ENCODE measurements at places on chromosomes 4 and X. TPM values are rescaled to one million over a fixed set of nuclear protein-coding genes. Genes with fewer than 3 reads are reported as not detected.

DNA sequence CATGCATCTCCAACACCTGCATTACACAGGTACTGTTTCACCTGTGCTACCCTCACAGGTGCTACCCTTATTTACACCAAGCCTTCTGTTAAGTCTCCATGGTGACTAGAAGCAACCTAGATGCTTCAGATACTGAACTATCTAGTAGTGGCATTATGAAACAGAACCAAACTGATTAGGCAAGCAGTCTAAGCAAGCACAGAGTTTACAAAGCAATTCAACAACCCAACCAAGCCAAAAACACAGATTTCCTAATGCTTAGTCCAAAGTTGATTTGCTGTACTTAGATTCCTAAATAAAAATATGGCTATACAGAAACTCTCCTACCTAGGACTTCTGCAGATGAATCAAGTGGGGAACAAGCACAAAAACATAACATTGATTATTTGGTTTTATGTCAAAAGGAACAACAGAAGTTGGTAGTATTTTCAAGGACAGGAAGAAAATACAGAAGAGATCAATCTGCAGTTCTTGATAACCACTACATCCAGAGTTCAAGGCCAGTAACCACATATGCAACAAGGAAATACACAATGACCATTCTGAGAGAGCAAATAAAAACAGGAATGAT, 3.2 kb downstream of the TAPT1 start:
- H3K27ac ChIP-seq: no peak overlapping the region
- no peaks in the 10 kb centered on the region for H3K4me1 ChIP-seq
- no peaks in the 10 kb centered on the region for H3K36me3 ChIP-seq
- DNase-seq: no peak

DNA sequence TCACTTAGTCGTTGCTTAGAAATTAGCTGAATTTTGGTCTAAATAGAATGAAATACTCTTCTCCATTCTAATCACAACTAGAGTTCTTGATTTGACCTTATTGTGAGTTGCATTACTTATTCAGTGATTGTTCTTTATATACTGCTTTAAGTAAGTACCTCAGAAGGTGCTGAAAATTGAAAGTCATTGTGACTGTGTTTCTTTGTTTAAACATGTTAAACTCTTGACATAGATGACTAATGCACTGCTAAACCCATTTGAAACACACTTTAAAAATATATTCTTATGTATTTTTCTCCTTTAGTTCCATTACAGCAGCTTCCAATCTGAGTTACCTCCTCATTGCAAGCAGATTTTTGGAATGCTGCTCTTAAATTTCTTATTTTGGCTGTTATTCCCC, 9.1 kb downstream of the TSPAN7 start:
- no peaks in the 10 kb centered on the region for H3K36me3 ChIP-seq
- no peak overlapping the region for H3K27ac ChIP-seq
- H3K4me1 ChIP-seq: no peaks in the 10 kb centered on the region
- H3K27me3 ChIP-seq: no peaks in the 10 kb centered on the region
- DNase-seq: no peak
- no peak overlapping the region for H3K4me3 ChIP-seq

GRCh38 chrX:121256647-121257046, 209.2 kb downstream of the GLUD2 start:
- H3K36me3 ChIP-seq: no peaks in the 10 kb centered on the region
- H3K27me3 ChIP-seq: no peaks in the 10 kb centered on the region
- no peak overlapping the region for H3K4me3 ChIP-seq
- H3K27ac ChIP-seq: no peak overlapping the region

HTR2C gene
- not detected for total RNA-seq

GAR1 gene
- 7.5 TPM for total RNA-seq

PAGE4 gene
- total RNA-seq: 31.5 TPM

GRCh38 chrX:8783714-8784098, 17.5 kb downstream of the FAM9A start:
- no peaks in the 10 kb centered on the region for H3K27me3 ChIP-seq
- no peak overlapping the region for H3K4me3 ChIP-seq
- no peak for DNase-seq
- no peaks in the 10 kb centered on the region for H3K4me1 ChIP-seq
- H3K36me3 ChIP-seq: no peaks in the 10 kb centered on the region

DNA sequence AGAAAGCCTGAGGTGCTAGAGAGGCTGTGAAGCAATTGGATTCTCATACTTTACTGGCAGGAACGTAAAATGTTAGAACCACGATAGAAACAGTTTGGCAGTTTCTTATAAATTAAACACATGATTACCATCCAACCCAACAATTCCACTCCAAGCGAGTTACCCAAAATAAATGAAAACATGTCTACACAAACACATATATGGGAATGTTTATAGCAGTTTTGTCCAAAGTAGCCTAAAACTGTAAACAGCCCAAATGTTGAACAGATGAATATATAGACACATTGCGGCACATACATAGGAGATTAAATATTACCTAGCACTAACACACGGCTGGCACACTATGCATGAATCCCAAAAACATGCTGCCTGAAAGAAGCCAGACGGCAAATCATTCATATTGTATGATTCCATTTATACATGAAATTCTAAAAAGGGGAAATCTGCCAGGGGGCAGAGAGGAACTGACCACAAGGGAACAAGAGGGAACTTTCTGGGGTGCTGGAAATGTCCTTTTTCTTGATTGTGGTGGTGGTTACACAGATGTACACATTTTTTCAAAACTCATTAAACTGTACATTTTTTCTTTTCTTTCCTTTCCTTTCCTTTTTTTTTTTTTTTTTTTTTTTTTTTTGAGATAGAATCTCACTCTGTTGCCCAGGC, 50.4 kb upstream of the SLC25A4 start:
- H3K27ac ChIP-seq: no peak overlapping the region
- H3K4me3 ChIP-seq: no peak overlapping the region
- no peak for DNase-seq
- no peaks in the 10 kb centered on the region for H3K4me1 ChIP-seq
- no peaks in the 10 kb centered on the region for H3K27me3 ChIP-seq
